ENCODE measurements at places on chromosomes 16 and 17.

DNA sequence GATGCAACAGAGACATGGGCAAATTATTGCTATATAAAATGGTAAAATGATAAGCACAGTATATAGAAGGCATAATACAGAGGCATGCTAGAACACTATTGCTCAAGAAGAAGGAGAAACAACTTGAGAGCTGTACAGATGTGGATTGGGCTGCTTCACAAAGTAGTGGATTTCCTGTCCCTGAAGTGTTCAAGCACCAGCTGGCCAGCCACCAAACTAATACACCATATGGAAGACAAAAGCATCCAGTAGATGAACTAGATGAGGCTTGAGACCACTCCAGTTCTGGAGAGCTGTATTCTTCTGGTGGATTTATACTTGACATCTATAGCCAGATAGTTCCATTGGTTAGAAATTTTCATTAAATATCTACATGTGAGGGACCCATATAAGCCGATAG, 134.1 kb upstream of the GNAO1 start:
- no peak for DNase-seq

- no peak for DNase-seq
These were observed 81.1 kb downstream of the ANKRD11 start for GRCh38 chr16:89409161-89409711.

GRCh38 chr16:50372611-50373344, 4.0 kb upstream of the BRD7 start:
- DNase-seq = no peak

- no peak for DNase-seq
These were observed 963.1 kb upstream of the GOT2 start for GRCh38 chr16:59697236-59697635.

GRCh38 chr16:51540259-51540658, 389.2 kb upstream of the SALL1 start:
- no peak for DNase-seq

- no peak for DNase-seq
These were observed 311.4 kb downstream of the SEC14L1 start for GRCh38 chr17:77451894-77452852.

- peak; percentile 45 for DNase-seq
These were observed 33.7 kb upstream of the MFSD6L start for GRCh38 chr17:8832711-8833352.

DNA sequence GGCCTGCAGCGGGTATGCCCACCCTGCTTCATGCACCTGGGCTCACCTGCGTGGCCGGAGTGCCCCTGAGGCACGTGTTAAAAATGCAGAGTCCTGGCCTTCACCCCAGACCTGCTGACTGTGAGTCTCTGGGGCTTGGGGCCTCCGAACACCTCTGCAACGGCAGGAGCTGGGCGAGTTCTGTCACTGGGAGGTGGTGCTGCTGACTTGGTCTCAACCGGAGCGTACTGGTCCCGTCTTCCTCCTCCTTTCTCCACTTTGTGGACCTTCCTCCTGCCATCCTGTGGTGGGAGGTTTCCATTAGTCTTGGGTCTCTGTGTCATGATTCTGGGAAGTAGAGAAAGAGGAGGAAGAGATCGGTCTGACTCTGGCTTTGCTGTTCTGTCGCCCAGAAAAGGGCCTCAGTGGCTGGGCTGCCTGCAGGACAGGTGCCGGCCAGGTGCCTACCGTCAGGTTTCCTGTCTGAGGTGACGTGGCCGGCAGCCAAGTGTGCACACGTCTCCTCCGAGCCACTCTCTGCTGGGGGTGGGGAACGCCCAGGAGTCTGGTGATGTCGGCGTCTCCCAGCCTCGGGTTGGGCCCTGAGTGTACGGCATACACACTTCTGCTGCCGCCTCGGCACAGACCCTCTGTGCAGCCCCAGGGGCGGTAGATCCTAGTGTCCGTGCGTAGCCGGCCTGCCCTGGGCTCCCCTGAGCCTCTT, 6.9 kb downstream of the TSC2 start:
- no peak for DNase-seq

DNA sequence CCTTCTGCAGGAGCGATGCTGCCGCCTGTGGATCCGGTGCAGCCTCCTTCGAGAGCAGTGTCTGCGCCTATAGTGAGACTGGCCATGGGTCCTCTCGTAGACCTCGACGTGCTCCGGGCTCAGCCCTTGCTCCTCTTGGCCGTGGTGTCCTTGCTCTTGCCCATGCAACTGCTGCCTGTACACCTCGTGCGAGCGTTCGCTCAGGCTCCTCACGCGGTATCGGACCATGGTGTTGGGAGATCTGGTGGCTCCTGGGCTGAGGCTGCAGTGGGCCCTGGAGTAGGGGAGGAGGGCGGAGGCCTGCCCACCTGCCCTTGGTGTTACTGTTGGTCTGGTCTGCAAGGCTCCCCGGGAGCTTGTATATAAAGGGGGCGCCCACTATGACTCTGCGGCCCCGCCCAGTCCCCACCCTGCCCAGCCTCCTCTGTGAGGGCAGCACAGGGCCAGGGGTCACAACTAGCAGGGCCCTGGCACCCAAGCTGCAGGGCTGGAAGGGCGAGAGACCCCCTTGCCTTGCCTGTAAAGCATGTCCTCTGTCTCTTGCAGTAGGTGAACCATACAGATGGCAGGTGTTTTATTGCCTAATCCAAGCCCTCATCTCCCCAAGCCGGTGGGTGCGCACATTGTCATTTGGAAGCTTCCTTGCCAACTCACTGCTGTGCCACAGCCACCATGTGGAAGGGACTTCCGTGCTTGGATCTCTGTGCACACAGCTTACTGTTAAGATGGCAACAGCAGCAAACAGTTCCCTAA, at the start of gene PRM2:
TSS of gene PRM2 (minus strand) at position 338 of the 753 bp plus-strand sequence. CDS start at position 228, 110 bp downstream.
- no peak for DNase-seq

- peak; percentile 39 for DNase-seq
These were observed 43.5 kb downstream of the TBX21 start for GRCh38 chr17:47776330-47777197.

DNA sequence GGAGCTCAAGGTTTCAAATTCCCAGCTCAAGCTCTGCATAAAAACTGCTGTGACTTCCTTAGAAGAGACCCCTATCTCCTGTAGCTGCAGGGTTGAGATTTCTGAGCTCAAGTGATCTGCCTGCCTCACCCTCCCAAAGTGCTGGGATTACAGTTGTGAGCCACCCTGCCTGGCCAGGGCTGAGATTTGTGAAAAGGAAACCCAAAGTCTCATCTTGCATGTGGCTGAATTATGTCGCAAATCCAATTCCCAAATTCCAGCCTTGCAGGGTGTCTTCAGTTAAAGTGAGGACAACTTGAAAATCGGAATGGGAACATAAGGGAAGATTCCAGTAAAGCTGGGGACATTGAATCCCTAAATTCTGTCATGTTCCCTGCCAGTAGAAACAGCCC, 14.2 kb upstream of the CETP start:
- no peak for DNase-seq

DNA sequence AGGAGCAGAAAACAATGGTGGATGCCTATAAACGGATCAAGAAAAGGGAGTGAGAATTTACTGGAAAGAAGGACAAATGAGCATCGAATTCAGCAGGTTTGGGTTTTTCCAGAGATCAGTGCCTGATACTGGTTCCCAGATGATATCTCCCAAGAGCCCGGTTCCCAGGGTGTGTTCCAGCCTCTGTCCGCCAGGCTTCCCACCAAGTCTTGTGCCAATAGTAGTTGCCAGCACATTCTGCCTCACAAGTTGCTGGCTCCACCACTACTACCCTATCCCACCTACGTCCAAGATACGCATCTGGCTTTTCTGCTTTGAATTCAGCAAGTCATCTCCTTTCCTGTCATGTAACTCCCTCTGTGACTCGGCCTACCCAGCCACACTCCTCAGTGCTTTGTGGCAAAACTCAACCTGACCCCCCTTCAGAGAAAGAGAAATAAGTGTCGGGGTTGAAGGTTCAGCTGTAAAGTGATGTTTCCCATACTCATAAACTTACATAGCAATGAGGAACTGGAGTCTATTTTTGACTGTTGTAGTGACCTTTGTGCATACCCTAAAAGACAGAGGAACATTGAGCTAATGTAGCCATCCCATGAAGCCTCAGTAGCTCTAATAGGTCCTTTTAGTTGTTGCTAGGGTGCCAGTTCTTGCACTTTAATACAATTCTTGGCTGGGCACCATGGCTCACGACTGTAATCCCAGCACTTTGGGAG, 277.0 kb downstream of the IRX3 start:
- DNase-seq = no peak

DNA sequence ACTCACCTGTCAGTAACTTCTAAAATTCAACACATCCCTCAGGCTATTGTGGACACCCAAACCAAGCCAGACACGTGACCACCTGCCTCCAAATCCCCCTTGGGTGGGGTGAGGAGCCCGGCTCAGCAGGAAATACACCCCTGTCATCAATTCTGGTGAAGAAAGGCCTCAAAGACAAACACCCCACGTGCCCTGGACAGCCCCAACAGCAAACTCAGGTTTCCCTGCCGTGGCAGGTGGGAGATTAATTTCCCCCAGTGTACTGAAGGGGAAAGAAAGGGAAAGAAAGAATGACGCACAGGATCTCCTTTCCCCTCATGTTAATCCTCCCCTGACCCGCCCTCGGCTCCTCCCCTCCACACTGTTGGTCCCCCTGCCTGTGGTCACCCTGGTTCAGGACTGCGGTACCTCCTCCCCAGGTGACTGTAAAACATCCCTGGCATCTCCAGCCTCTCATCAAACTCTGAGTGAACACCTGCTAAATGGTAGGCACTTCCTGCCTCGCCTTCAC, 98.3 kb downstream of the ZNF423 start:
- no peak for DNase-seq

DNA sequence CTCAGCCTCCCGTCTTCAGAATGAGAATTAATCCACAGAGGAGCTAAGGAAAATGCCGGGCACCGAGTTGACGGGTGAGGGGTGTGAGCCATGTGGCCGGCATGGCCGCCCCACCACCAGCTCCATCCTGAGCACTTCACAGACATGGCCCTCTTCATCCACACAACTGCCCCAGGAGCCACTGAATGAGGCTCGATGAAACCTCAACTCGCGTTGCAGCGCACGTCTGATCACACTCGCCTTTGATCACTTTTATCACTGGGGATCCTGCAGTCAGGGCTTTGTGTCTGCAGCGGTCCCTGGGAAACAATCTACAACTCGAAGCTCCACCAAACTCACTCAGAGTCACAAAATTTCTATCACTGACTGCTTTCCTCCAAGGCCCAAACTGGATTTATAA, 46.7 kb upstream of the CDR2 start:
- no peak for DNase-seq

- no peak for DNase-seq
These were observed 30.2 kb downstream of the MSI2 start for GRCh38 chr17:57286399-57287105.

DNA sequence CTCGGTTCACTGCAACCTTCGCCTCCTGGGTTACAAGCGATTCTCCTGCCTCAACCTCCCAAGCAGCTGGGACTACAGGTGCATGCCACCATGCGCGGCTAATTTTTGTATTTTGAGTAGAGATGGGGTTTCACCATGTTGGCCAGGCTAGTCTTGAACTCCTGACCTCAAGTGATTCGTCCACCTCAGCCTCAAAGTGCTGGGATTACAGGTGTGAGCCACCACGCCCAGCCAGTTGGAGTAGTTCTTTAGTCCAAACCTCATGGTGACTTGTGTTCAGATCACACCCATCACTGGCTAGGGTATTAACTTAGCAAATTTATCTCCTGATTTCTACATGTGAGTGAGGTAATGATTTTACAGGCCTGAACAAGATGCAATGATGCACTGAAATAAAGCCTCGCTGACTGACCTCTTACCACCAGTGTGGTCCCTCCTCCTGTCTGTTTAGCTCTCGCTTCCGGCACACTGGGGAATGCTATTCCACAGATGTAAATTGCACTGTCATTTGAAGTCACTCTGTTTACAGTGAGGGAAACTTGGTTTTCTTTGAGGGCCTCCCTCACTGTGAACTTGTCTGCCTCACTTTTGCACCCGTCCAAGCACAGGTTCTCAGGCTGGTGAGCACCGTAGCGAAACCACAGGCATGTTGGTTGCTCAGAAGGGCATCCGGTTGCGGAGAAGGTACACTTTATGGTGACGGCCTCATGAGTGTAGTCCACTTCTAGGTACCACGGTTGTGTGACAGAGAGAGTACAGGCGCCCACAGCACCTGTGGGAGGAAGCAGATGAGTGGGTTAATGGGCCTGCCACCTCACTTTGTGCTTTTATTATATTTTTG, 5.5 kb downstream of the IGSF6 start:
- peak; percentile 38 for DNase-seq

- no peak for DNase-seq
These were observed 256.8 kb downstream of the XYLT1 start for GRCh38 chr16:17213974-17214373.

- DNase-seq = no peak
These were observed 241.8 kb downstream of the RBFOX3 start for GRCh38 chr17:79369001-79369400.

- no peak for DNase-seq
These were observed 26.2 kb upstream of the PMFBP1 start for GRCh38 chr16:72198021-72198711.
